PC-3 (cell line): ENCODE measurements at places on chromosomes 3 and 15. TPM values are rescaled to one million over a fixed set of nuclear protein-coding genes. Genes with fewer than 3 reads are reported as not detected.

CRYGS gene
- total RNA-seq, result 3.4 and 4.4 TPM in 2 replicates

SLC28A2 gene
- not detected in 2 replicates for total RNA-seq

ARHGEF26 gene
- 4.7 and 5.0 TPM in 2 replicates for total RNA-seq

DNA sequence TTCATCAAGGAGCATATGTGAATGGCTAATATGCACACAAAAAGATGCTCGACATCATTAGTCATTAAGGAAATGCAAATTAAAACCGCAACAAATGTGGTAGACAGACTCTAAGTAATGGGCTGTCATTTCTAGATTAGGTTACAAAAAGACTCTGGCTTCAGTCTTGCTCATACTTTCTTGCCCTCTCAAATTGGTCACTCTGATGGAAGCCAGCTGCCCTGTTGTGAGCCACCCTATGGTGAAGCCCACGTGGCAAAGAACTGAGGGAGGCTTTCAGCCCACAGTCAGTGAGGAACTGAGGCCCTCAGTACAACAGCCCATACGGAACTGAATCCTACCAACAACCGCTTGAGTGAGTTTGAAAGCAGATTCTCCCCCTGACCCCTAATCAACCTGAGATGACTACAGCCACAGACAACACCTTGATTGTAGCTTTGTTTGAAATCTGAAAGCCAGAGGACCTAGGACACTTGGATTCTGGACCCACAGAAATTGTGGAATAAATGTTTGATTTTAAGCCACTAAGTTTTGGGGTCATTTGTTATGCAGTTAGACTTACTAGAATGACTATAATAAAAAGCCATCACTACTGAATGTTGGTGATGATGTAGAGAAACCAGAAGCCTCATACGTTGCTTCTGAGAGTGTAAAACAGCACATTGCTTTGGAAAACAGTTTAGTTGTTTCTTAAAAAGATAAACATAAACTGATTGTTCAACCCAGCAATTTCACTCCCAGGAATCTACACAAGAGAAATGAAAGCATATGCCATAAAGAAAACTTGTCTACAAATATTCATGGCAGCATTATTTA is 45.7 kb downstream of the EHHADH start:
- no peaks in the 10 kb centered on the region for H3K36me3 ChIP-seq
- H3K4me3 ChIP-seq, result no peak overlapping the region
- H3K27ac ChIP-seq, result no peak overlapping the region
- H3K4me1 ChIP-seq, result peaks cover 13% of the 10 kb centered on the region
- DNase-seq, result peak; percentile 35

DNA sequence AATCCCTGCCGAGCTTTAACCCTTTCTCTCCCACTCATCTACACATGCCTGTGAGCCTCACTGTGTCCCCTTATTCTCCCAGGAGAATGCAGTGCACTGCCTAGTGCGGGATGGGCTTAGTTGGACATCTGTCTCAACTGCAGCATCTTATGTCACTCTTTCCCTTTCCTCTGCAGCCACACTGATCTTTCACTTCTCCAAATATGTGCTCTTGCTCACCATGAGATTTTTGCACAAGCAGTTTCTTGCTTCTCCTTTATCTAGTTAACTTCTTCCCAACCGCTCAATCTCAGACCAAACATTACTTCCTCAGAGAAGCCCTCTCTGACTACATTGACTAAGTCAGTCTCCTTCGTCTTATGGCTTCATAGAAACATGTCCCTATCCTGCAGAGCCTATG is 292.3 kb downstream of the KBTBD8 start:
- 0 out of 2 replicates have a peak, but pooled peaks cover 4% of the 10 kb centered on the region for H3K4me1 ChIP-seq
- H3K4me3 ChIP-seq, result no peak overlapping the region
- H3K36me3 ChIP-seq, result no peaks in the 10 kb centered on the region
- DNase-seq, result no peak

DNA sequence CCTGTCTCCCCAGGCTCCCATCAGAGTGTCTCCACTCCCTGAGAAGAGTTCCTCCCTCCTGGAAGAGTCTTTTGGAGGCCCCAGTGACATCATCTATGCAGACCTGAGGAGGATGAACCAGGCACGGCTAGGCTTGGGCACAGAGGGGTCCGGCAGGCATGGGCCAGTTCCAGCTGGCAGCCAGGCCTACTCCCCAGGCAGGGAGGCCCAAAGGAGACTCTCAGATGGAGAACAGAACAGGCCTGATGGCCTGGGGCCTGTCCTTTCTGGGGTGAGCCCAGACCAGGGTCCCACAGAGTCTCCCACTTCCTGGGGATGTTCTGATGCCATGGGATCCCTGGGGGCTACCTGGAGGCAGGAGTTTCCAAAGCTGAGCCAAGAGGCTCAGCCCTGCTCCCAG is 8.5 kb downstream of the SH2D7 start:
- no peaks in the 10 kb centered on the region for H3K27me3 ChIP-seq
- DNase-seq, result no peak
- H3K27ac ChIP-seq, result no peak overlapping the region
- no peaks in the 10 kb centered on the region for H3K4me1 ChIP-seq

- H3K27me3 ChIP-seq, result no peaks in the 10 kb centered on the region
- H3K4me3 ChIP-seq, result no peak overlapping the region
- H3K4me1 ChIP-seq, result no peaks in the 10 kb centered on the region
- no peaks in the 10 kb centered on the region for H3K36me3 ChIP-seq
- H3K27ac ChIP-seq, result no peak overlapping the region
- DNase-seq, result no peak
Measured at GRCh38 chr3:28215407-28215806, 26.0 kb upstream of the CMC1 start.

SYNPR gene
- not detected in 2 replicates for total RNA-seq

GRCh38 chr3:76387000-76387399 is 601.7 kb upstream of the ZNF717 start:
- H3K27ac ChIP-seq, result no peak overlapping the region
- no peaks in the 10 kb centered on the region for H3K36me3 ChIP-seq
- 0 out of 2 replicates have a peak, but pooled peaks cover 9% of the 10 kb centered on the region for H3K27me3 ChIP-seq
- no peak overlapping the region for H3K4me3 ChIP-seq
- DNase-seq, result no peak

- no peaks in the 10 kb centered on the region for H3K27me3 ChIP-seq
- H3K36me3 ChIP-seq, result no peaks in the 10 kb centered on the region
- DNase-seq, result peak; percentile 97
- peaks cover 91% of the 10 kb centered on the region for H3K4me1 ChIP-seq
- H3K4me3 ChIP-seq, result peak overlapping the region; percentile 53
Measured at GRCh38 chr3:149581681-149582370, 76.0 kb downstream of the WWTR1 start.

CHST13 gene
- not detected in 2 replicates for total RNA-seq

GDPGP1 gene
- 6.6 and 11.0 TPM in 2 replicates for total RNA-seq

DNA sequence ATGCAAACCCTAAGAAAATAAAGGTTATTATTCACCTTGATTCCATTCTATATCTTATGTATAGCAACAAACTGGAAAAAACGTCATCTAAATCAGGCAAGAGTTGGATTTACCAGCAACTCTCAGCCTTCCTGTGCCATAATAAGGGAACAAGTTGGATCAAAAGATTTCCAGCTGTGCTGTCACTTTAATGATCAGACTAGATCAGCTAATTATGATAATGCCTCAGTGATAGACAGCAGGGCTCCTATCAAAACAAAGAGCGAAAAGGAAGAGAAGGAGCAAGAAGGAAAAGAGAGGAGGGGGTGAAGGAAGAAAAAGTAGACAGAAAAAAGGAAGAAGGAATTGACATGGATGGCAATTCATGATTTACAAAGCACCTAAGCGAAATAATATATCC is 36.7 kb upstream of the BCL6 start:
- no peak overlapping the region for H3K4me3 ChIP-seq
- no peaks in the 10 kb centered on the region for H3K36me3 ChIP-seq
- no peak overlapping the region for H3K27ac ChIP-seq
- H3K27me3 ChIP-seq, result no peaks in the 10 kb centered on the region

DNA sequence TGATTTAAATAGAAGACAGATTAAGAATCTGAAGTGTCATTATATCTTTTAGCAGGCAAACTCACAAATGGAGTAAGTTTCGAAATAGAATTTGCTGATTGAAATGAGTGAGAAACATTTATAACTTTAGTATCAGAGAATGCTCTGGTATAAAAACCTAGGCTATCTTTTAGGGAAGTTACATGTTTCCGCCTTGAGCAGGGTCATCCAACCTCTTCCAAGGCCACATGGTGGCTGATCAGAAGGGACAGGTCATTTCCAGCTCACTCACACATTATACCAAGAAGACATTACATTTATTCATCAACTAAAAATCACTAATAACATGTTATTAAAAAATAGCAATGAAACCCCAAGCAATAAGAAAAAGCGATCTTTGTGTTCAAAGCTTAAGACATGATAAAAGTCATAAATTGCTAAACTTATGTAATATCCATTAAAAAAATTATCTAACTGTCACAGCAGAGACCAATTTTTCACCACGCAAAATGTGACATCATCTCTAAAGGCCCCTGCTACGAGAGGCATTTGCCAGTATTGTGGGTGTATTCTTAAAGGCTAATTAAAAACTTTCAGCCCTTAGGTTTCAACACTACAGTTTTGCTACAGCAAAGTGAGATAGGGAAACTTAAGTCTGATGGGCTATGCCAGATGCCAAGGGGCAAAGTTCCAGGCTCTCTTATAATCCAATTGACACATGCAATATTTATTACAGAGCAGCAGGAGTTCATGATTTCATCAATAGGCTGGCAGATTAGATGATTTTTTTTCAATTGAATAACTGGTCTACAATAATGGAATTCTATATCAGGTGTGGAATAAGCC is 240.4 kb upstream of the TBL1XR1 start:
- H3K36me3 ChIP-seq, result no peaks in the 10 kb centered on the region
- peaks cover 14% of the 10 kb centered on the region for H3K4me1 ChIP-seq
- no peak for DNase-seq
- H3K27ac ChIP-seq, result no peak overlapping the region

- DNase-seq, result no peak
- H3K36me3 ChIP-seq, result no peaks in the 10 kb centered on the region
- no peaks in the 10 kb centered on the region for H3K27me3 ChIP-seq
- H3K27ac ChIP-seq, result no peak overlapping the region
Measured at GRCh38 chr15:54035616-54036015, 57.4 kb downstream of the UNC13C start.

GRCh38 chr3:120775411-120775810 is 32.9 kb downstream of the GTF2E1 start:
- H3K4me3 ChIP-seq, result no peak overlapping the region
- peaks cover 7% of the 10 kb centered on the region for H3K4me1 ChIP-seq
- H3K27ac ChIP-seq, result no peak overlapping the region
- H3K27me3 ChIP-seq, result no peaks in the 10 kb centered on the region
- DNase-seq, result no peak

DNA sequence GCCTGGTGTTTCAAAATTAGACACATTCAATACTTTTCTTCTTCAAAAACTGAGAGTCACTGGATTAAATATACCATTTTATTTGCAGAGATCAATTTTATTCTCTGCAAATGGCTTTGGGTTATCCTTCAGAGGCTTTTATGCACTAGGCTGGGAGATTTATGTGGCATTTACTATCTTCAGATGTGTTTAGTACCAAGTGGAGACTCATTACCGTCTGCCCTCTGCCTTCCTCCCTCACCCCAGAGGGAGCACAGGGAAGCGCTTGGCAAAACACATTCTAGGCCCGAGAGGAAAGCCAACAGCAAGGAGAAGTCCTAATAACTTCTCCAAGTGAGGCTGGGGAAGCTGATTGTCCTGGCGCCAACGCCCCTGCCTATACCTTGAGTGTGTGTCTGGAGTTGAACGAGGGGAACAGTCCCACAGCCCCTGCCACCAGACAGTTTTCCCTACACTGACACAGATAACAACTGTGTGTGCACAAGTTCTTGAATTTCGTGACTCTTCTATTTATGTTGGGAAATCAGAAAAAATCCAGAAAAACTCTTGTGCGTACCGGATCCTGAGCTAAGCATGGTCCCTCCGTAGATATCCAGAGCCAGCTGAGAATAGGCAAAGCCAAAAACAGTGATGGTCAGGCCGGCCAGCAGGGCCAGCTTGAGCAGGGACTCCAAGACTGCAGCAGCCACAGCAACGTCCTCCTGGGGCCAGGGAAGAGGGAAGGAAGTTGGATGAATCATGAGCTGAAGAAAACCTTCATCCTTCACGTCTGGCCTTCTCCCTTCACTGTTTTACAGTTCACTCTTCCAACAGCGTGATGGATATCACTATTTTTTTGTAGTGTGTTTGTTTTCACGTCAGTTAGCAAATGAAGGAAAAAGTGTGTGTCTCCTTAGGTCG is 26.6 kb downstream of the RFT1 start:
- DNase-seq, result no peak
- H3K27me3 ChIP-seq, result no peaks in the 10 kb centered on the region

DNA sequence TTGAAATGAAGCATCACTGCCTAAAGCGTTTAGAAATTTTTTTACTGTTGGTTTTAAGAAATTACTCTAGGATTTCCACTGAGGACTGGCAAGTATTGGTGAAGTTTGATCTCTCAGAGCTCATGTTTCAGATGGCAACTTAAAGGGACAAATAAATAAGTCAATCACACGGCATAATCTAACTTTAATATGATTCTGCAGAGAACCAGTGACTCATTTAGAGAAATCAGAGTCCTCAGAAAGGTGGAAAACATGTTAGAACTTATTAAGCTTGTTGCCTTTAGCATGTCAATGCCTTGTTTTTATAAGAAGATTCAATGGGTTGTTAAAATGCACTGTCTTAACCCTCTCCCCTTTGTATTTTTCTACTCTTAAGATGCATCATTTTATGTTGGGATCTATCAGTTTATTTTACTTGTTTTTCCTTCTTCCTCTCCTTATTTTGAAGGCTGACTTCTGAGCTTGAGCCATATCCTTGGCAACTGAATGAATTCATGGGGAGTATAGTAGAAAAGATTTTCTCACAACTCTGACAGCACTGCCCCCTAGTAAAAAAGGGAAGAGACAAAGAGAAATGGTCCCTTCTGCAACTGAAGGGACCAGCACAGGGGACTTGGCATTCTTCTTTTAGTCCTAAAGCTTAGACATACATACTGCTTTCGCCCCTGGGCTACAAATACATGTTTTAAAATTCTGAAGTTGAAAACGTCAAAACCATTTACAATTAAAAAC is 431.2 kb downstream of the LPP start:
- H3K36me3 ChIP-seq, result no peaks in the 10 kb centered on the region
- peak; percentile 53 for DNase-seq
- H3K27me3 ChIP-seq, result no peaks in the 10 kb centered on the region
- peak overlapping the region; percentile 88 for H3K27ac ChIP-seq
- peaks cover 29% of the 10 kb centered on the region for H3K4me1 ChIP-seq

DNA sequence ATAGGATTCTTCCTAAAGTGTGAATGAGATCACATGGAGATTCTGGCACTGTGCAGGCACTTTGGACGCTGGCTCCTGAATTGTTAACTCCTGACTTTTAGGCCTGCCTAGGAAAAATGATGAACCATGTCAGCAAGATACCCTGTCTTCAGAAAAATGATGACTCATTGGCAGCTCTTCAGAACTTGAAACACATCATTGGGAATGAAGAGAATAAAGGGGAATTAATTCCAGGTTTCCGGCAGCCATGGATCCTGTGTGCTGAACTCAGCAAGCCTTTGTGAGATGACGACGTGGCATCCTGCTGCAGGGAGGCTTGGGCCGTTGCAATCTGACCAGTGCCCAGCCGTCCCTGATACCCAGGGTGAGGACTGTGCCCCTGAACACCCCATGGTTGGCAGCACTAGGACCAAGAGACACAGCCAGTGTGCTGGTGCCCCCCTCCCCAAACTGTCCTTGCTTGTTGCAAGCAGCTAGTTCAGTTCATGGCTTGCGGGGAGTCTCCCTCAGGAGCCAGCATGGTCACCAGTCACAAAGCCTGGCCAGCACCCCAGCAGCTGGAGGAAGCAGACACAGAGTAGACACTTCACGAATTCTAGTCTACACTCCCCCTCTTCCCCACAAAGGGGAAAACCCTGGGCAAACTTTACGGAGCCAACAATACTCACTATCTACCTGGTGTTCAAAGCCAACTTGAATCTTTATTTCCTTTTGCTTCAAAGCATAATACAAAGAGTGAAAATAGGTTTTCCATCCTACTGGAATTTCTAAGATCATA is 7.8 kb upstream of the LIPC start:
- no peaks in the 10 kb centered on the region for H3K36me3 ChIP-seq
- no peak for DNase-seq
- no peak overlapping the region for H3K27ac ChIP-seq
- H3K4me3 ChIP-seq, result no peak overlapping the region
- no peaks in the 10 kb centered on the region for H3K27me3 ChIP-seq
